Colonic mucosa (tissue), 4 donors: ENCODE measurements at places on chromosomes 13 and 19. TPM values are rescaled to one million over a fixed set of nuclear protein-coding genes. Genes with fewer than 3 reads are reported as not detected.
A peak's percentile ranks its signal among the peaks of the same experiment; 100 is the strongest.

DNA sequence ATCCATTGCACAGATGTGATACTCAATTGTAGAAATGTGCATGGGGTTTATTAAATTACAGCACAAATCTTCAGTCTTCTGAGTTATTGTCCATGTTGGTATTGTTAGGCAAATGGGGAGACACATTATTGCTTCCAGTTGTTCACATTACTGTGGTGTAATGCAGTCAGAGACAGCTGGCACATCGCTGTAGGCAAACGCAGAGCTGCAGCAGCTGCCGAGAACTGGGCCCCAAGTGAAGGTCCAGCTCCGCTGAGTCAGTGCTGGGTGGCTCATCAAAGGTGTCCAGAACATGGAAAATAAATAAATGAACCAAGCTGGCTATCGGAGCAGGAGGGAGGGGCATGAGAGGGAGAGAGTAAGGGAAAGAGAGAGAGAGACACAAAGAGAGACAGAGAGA lies 299.1 kb upstream of the OBI1 start:
- no peak for DNase-seq

- DNase-seq, result no peak
These were observed 23.3 kb upstream of the GGACT start for GRCh38 chr13:100611678-100612492.

GRCh38 chr19:18294467-18294864 lies 13.0 kb upstream of the JUND start:
- no peak for DNase-seq

- no peak for DNase-seq
These were observed 55.1 kb downstream of the RXFP2 start for GRCh38 chr13:31794452-31794851.

DNA sequence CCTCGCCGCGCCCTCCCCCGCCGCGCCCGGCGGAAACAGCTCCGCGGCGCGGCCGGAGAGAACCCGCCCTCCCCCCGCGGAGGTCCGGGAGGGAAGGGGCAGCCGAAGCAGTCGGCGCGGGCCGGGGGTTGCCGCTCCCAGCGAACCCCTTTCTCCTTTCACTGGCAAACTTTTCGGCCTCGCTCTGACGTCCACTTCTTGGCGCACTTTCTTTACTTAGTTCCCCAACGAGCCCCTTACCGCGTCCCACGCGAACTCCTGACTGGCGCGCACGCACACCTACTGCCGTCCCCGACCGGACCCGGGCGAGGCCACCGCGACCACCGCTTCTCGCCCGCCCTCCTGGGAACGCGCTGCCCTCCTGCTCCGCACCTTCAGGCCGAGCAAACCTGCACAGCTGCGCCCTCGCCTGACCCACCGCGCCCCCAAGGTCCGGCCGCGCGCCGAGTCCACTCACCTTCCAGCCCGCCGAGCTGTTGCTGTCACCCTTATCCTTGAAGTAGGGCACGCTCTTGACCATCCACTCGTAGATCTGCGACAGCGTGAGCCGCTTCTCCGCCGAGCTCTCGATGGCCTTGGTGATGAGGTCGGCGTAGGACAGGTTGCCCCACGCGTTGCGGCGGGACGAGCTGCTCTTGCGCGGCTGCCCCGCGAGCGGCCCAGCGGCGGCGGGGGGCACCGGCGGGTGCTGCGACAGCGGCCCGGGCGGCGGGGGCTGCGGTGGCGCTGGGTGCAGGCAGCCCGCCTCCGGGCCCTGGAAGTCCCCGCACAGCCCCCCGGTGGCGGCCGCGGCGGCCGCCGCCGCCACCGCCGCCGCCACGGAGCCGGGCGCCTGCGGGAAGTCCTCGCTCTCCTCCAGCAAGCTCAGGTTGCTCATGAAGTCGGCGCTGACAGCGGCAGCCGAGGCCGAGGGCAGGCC lies 1.1 kb downstream of the FOXO1 start:
- peak; percentile 58 for DNase-seq

DNA sequence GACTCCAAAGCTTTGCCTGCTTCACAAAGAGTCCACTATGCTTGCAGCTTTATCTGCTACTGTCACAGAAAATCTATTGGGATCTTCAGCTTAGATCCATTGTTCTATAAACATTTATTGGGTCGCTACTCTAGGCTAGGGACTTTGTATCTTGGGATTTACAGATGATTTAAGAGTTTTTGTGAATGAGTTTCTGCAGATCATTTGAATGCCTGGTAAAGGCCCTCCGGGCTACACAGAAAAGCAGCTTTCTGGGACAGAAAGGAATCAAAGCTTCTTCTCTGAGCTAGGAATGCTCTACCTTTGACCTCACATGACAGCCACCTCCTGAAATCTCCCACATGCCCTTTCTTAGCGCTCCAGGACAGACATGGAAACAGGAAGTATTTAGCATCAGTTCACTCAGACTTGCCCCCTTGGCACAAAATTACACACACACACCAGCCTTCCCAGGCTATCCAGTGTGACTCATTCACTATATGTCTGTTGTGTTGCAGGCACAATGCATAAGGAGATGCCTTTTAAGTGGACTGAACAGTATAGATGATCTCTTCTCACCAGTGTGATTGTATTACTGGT lies 492.4 kb downstream of the DACH1 start:
- DNase-seq, result no peak

DNA sequence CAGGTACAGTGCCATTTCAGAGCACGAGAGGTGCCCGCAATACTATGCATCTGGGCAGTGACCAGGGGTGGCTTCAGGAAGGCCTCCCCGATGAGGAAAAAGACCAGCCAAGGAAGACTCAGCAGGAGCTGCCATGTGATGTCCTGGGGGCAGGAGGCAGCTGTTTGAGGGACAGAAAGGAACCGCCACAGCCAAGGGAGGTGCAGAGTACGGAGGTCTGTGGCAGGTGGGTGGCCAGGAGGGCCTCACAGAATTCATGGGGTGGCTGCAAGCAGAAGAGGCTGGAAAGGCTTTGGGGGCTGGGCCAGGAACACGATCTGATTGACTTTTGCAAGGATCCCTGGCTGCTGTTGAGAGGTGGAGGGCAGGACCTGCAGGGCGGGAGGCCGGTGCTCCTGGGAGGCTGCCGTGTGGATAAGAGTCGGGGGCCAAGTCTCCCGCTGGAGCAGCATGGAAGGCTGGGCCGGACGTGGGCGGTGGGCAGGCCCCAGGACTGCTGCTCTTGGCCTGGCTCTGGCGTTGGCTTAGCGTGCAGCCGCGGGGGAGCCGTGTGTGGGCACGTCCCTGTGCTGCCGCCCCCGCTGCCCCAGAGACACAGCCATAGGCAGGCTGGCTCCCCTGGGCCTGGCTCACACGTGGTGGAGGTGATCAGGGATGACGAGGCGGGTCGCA lies 29.1 kb downstream of the CEBPA start:
- no peak for DNase-seq

DNA sequence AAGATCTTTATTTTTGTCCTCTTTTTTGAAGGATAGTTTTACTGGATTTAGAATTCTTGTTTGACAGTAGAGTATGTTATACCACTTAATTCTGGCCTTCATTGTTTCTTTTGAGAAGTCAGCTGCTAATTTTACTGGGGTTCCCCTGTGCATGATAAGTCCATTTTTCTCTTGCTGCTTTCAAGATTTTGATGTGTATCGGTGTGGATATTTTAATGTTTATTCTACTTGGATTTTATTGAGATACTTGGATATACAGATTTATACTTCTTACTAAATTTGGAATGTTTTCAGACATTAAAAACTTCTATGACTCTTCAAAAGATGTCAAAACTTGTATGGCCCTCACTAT lies 86.9 kb downstream of the URI1 start:
- no peak for DNase-seq

- peak; percentile 56 for DNase-seq
These were observed 75.6 kb upstream of the KLF5 start for GRCh38 chr13:72983085-72983768.

GRCh38 chr13:76886005-76886291 lies 257 bp downstream of the KCTD12 start:
- no peak for DNase-seq

DNA sequence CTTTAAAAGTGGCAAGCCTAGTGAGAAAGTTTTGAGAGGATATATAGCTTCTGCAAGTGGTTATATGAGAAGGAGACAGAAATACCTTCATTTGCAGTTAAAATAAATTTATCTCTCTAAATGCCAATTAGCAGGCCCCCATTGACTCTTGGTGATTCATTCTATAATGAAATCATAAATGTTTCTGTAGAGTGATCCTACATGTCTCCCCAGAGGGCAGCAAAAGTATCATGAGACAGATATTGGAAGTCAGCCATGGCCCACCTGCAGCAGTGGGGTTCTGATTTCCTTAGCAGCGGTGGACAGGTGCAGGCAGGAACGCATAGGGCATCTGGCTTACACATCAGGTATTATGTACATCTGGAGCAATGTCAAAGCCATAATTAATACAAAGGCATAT lies 385.4 kb upstream of the SLC10A2 start:
- no peak for DNase-seq

- peak; percentile 85 for DNase-seq
These were observed 10.1 kb downstream of the NOSIP start for GRCh38 chr19:49570138-49570856.

DNA sequence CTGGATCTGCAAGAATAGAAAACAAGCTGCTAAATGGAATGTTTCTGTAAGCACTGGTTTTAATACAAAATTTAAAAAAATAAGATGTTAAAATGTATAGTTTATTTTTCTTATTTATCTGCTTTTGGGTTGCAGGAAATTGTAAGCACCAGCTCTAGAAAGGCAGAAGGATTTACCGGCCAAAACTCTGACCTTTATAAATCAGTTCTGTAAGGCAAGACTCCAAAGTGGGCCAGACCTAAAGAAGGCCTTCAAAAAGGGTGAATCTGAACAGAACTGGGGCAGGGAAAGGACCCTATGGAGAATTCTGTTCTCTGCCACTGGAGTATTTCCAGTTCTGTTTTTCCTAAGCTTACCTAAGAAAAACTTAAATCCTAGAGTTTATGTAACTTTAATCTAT lies 19.3 kb downstream of the ZNF100 start:
- no peak for DNase-seq

DNA sequence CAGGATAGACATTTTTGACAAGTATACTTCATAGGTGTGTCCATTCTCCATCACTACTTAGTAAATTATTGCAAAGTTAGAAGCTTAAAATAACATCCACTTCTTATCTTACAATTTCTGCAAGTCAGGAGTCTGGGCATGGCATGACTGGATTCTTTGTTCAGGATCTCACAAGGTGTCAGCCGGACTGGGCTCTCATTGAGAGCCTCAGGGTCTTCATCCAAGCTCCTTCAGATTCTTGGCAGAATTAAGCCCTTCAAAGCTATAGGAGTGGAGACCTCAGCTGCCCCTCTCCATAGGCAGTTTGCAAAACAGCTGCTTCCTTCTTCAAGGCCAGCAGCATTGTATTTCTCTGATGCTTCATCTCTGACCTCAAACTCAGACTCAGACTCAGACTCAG lies 9.1 kb upstream of the SIN3B start:
- DNase-seq, result no peak

DNA sequence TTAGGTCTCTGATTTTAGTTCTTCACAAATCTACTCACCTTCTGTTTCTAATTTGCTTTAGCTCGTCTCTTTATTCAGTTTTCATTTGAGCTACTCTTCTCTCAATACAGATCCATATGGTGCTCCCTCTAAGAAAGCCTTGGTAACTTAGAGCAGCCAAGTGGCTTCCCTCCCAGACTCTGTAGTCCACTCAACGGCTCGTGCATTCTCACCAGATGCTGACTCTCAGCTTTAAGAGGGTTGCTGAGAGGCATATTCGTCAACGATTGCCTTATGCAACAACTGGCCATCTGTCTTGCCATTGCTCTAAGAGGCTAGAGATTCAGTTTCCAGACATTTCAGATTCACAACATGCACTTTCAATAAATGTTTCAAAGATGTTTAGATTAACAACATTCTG lies 785.8 kb upstream of the SLC10A2 start:
- DNase-seq, result no peak

GRCh38 chr19:7152568-7152967 lies 83.1 kb downstream of the ZNF557 start:
- DNase-seq, result no peak

RGL3 gene
- 13.8 TPM for total RNA-seq

MCEMP1 gene
- not detected for total RNA-seq

COL5A3 gene
- total RNA-seq, result 5.5 TPM

SOHLH2 gene
- total RNA-seq, result not detected

ICAM5 gene
- 0.74 TPM for total RNA-seq

CGB1 gene
- not detected for total RNA-seq

C1QTNF9 gene
- 0.19 TPM for total RNA-seq

KLK15 gene
- 2.9 TPM for total RNA-seq

DHRS12 gene
- 12.4 TPM for total RNA-seq

PCDH17 gene
- 2.1 TPM for total RNA-seq
